Putamen (tissue), 1 donor: ENCODE measurements at places on chromosomes 7 and 10.

DNA sequence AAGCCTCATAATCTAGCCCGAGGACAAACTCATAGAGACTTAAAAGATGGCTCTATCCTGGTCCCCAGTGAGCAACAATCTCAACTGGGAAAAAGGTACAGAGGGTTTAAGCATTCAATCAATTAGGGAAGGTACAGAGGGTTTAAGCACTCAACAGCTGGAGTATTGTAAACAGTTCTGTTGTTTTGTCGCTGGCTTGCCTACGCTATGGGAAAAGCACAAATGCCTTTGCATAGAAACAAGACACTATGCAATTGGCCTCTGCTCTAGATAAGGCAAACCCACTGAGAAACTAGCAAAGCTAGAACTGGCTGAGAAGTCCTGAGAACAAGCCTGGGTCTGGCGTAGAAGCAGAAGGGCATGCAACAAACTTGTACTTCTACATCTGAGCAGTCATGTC, 69.3 kb downstream of the GFRA1 start:
- DNase-seq, result no peak

- no peak for DNase-seq
Observed at GRCh38 chr7:46489106-46489505, 568.0 kb upstream of the IGFBP3 start.

DNA sequence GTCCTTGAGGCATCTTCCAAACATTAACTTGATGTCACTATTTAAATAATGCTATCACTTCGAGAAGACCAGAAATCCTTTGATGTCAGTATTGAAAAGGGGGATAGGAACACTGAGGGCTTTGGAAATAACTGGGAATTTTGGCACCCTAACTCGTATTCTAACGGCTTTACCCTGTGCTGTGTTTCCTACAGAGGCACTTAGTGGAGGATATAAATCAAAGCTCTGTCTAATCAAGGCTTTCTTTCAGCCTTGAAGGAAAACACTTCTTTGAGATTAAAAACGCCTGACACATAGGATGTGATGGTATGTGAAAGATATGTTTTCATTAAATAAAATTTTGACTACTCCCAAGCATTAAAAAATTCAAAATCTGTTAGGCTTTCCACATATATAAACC, 62.3 kb downstream of the CREB5 start:
- DNase-seq, result no peak

GRCh38 chr7:37899712-37900247, 16.8 kb downstream of the SFRP4 start:
- no peak for DNase-seq

DNA sequence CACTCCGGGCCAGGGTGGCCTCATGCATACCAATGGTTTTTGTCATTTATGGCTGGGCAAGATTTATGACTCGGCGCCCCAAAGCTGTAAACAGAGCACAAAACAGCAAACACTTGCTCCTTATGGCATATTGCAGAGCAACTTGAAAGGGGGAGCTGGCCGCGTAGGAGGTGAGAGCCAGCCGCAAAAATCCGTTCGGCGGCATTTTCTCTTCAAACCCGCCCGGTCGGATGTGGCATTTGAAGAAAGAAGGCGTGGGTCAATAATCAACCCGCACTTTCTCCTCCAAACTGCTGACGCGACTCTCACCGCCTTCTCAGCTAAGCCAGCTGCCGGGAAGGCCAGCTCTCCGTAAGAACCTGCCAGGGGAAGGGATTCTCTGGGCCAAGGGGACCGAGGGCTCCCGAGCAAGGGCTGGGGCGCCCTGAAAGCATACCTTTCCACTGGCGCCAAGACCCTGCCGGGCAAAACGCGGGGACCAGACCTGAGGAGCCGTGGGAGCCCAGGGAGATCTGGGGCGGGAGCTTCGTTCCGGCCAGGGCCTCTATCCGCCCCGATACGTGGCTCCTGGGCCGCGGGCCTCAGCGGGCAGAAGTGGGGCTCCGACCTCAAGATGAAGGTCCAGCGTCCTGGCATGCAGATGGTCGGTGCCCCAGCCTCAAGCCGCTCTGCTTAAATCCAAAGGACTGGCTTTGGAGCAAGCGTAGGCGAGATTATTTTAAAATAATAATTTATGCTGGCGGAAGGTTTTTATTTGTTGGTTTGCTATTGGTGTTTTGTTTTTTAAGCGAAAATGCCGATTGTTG, 12.9 kb upstream of the HOXA2 start:
- no peak for DNase-seq

GRCh38 chr10:43188702-43189101, 50.5 kb downstream of the CSGALNACT2 start:
- no peak for DNase-seq

DNA sequence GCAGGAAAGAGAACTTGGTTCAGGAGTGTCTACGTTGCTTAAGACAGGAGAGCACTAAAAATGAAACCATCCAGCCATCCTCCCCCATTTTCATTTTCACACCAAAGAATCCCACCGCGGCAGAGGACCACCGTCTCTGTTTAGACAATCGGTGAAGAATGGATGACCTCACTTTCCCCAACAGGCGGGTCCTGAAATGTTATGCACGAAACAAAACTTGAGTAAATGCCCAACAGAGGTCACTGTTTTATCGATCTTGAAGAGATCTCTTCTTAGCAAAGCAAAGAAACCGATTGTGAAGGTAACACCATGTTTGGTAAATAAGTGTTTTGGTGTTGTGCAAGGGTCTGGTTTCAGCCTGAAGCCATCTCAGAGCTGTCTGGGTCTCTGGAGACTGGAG, 1.4 kb upstream of the IL6 start:
- DNase-seq, result no peak

DNA sequence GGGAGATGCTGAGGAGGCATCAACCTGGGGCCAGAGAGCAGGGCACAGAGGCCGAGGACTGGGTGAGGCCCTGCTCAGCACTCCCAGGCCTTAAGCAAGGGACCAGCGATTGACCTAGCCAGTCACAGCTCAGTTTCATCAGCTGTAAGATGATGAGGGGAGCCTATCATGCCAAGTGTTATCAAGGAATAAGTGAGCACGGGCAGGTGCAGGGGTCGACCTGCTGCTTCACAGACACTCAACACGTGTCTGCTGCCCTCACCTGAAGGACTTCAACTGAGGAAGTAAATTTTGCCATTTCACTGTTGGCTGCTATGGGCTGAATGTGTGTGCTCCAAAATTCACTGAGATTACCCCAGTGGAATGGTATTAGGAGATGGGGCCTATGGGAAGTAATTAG, 9.9 kb downstream of the C10orf71 start:
- DNase-seq, result no peak

DNA sequence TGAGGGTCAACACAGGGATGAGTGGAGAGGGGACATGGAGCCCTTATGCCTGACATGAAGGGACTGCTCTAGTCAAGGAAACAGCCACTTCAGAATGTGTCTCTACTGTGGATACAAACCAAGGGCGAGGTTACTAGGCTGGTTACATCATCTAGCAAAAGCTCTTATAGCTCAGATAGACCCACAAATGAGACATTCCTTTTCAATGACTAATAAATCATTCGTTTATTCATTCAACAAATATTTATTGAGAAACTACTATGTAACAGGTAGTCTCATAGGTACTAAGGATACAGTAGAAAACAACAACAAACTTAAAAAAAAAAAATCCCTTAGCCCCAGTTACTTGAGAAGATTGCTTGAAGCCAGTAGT, 219.5 kb downstream of the KIAA1217 start:
- DNase-seq, result no peak

- DNase-seq, result no peak
Observed at GRCh38 chr7:128891942-128892269, 18.6 kb downstream of the KCP start.

- no peak for DNase-seq
Observed at GRCh38 chr7:133436014-133436428, 183.1 kb downstream of the EXOC4 start.

GRCh38 chr7:33038639-33039038, 23.9 kb downstream of the NT5C3A start:
- DNase-seq, result no peak

- no peak for DNase-seq
Observed at GRCh38 chr10:107611115-107611514, 446.6 kb upstream of the SORCS1 start.

DNA sequence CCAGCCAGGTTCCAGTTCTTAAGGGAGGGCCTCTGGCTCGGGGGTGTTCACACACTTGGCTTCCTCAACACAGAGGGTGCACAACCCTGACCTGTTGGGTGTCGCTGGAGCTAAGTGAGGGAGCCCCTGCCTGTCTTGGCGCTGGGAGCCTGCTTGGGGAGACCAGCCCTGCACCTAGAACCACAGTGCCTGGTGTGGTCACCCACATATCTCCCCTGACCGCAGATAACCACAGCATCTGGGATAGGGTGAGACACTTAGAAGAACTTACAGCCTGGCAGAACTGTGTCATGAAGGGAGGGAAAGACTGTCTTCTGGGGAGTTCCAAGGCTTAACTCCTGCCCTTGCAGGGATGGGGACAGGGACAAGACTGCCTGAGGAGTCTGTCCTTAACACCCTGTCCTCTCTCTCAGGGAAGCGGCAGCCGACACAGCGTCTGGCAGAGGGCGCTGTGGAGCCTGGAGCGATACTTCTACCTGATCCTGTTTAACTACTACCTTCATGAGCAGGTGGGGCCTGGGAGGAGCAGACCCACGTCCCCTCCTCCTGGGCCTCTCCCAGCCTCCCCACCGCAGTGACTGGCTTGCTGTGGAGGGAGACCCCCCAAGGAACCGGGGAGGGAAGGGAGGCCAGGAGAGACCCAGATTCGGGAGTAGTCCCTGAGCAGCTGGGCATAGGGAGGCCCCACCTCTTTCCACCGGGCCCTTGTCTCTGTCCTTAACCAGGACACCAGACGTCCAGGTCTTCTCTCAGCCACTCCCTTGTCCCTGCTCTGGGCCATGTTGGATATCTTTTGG, 59.0 kb downstream of the PALD1 start:
- DNase-seq, result no peak

DNA sequence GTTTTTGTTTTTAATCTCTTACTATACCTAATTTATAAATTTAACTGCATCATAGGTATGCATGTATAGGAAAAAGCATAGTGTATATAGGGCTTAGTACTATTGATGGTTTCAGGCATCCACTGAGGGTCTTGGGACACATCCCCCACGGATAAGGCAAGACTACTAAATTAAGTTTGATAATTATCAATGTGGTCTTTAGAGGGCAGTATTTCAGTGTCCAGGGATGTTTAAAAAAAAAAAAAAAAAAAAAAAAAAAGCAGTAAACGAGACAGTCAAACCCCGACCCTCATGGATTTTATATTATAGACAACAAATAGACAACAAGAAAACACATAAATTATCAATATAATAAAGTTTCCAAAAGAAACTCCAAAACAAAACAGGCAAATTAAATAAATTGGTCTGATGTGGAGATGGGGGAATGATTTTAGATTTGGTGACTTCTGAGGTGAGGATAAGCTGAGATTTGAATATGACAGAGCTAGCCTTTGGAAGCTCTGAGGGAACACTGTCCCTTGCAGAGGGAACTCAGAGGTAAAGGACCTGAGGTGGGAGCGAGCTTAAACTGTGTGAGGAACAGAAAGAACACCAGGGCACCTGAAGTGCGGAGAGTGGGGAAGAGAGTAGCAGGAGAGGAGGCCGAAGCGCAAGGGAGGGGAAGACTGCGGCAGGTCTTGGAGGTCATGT, 14.8 kb downstream of the ACSM6 start:
- DNase-seq, result no peak

GRCh38 chr7:6419310-6419773, 28.4 kb downstream of the DAGLB start:
- DNase-seq, result no peak

GRCh38 chr7:26454180-26454579, 162.5 kb downstream of the SNX10 start:
- no peak for DNase-seq

DNA sequence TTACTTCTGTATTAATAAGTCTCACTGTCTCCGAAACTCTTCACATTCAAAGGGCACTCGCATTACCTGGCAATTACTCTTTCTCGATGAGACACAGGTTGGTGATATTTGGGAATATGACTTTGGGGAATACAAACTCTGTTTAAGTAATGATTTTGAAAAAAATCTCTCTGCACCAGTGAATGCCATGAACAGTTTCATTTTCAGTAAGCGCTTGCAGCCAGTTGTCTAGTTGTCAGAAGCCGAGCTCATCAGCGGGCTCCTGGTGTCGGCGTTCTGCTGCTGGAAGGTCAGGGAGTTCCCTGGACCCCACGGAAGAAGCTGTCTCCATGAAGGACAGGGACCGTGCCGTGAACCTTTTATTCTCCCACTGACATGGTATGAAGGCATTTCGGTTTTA, 57.7 kb downstream of the PTPRE start:
- DNase-seq, result no peak

GRCh38 chr10:132698761-132699391, 87.1 kb downstream of the NKX6-2 start:
- no peak for DNase-seq

DNA sequence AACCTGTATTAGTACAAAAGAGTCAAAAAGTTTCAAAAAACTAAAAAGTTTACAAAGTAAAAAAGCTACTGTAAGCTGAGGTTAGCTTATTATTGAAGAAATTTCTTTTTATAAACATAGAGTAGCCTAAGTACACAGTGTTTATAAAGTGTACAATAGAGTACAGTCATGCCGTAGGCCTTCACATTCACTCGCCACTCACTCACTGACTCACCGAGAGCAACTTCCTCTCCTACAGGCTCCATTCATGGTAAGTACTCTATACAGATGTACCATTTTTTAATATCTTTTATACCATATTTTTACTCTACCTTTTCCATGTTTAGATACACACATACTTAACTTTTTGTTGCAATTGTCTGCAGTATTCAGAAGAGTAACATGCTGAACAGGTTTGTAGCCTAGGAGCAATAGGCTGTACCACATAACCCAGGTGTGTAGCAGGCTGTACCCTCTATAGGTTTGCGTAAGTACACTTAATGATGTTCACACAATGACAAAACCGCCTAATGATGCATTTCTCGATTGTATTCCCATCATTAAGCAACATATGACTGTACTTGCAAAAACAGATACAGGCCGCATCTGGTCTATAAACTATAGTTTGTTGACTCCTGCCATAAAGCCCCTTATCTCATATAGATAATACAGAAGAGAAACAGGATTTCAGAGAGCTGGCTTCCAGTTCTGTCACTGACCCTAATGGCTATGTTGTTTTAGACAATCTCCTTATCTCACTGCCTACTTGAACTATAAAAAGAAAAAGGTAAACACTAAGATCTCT, 438.8 kb downstream of the HTR7 start:
- DNase-seq, result no peak

DNA sequence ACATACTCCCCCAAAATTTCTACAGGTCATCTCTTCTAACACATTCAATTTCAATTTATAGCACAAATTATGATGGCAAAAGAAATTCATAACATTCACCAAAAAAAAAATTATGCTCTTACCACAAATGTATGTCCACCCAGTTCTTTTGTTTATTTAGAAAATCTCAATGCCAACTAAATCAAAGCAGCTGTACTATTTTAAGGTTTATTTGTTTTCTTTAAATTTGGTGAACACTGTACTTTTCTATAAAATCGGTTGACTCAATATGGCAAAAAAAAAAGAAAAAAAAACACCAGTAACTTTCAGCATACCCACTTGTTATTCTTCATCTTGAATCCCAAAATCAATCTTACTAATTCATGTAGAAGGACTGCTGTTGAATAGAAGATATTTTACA, 225.7 kb downstream of the AGMO start:
- no peak for DNase-seq
